ENCODE measurements at places on chromosomes 13 and 19.

- DNase-seq = peak; percentile 75
These were observed 8.2 kb upstream of the SUCLA2 start for GRCh38 chr13:48009284-48009683.

- DNase-seq = peak; percentile 66
These were observed 12.1 kb upstream of the CEACAM8 start for GRCh38 chr19:42606660-42607351.

DNA sequence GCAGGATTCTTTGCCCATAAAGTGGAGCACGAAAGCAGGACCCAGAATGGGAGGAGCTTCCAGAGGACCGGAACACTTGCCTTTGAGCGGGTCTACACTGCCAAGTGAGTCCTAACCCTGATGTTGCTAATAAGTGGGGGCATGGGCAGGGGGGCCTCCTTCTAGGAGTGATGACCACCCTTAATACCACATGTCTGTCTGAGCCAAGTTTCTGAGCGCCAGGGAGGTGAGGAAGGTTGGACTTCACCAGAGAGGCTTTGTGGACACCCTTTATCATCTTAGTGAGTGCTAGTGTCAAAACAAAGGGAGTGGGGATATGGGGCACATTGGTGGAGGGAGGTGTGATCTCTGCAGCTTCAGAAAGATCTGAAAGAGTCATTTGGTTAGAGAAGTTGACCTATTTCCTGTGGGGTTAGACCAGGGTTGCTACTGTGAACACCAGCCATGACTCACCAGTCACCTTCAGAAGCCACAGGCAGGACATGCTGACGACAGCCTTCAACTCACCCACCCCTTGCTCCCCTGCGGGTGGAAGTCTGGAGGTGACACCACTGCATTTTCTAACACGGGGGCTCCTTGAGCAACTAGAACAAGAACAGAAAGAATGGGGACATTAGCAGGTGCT lies 8.8 kb downstream of the ALOX5AP start:
- DNase-seq = peak; percentile 85

DNA sequence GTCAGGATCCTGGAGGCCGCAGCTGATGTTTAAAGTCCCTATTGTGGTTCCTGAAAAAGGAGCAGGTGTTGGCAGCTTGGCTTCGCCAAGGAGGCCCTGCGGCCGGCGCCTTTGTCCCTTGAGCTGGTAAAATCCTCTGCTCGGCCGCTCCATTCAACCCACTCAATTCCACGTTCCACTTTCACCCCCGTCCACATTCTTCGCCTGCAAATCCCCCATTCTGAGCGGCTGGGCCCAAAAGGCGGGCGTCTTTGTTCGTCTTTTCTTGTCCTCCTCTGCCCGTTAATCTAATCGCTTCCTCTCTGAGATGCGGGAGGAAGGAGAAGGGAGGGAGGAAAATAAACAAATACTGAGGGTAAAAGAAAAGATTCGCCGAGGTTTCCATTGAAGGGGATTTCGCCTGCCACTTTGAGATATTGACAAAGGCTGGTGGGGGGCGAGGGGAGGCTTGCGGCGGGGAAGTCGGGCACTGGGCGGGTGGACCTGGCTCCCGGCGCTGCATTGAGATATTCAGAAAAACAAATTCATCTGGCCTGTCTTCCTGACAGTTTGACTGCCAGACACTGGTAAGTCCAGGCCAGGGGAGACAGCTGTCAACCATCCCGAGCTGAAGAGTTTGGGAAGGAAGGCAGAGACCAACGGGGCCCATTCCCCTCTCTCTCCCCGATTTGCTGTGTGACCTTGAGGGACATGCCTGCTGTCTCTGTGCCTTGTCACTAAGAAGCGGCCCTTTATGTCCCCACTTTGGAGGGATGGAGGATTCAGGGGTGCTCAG lies 37.6 kb downstream of the ZNRF4 start:
- DNase-seq = no peak

- no peak for DNase-seq
These were observed 129.7 kb downstream of the EFNB2 start for GRCh38 chr13:106405731-106406130.

DNA sequence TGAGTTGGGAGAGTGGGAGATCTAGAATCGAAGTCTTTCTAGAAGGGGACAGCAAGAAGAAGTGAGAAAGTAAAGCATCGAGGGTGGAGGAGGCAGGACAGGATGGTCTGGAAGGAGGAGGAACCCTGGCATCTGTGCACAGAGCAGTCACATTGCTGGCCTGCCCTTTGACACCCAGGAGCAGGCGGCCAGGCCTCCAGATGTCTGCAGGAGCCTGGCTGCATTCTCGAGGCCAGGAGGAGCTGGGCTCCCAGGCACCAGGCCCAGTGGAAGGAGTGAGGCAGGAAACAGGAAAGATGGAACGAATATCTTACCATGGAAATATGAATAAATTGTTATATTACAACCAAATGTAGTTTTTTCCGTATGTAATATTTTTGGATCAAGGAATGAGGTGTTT lies 27.7 kb upstream of the ARGLU1 start:
- no peak for DNase-seq

GRCh38 chr13:24887759-24888158 lies 123.8 kb downstream of the RNF17 start:
- DNase-seq = no peak

DNA sequence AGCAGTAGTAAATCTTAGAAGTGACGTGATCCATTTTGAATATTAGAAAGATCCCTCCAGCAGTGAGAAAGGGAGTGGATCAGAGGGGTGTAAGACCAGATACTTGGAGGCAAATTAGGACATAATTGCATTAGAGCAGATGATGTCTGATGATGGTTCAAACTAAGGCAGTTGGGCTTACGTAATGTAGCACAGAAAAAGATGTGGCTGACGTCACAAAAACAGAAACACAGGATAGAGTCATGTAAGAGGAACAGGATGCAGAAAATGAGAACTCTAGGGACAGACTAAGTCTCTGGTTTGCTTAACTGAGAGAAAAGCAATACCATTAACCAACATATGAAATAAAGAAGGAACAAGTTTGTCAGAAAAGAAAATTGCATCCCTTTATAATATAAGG lies 392.5 kb upstream of the DACH1 start:
- no peak for DNase-seq

DNA sequence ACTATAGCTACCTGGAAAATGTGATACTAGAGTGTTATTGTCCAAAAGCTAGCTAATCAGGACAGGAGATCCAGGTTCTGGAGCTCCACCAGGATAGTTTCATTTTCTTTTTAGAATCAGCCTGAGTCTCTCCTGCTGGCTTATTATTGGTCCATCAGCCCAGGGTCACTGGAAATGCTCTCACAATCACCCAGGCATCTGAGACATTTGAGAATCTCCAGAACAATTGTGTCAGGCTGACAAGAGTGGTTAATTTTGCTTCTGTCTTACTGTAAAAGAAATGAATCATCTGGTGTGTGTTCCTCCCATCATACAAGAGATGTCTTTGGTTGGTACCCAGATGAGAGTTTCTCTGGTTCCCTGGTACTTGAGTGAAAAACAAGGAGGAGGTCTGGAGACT lies 43.6 kb upstream of the ZNF681 start:
- DNase-seq = no peak

- DNase-seq = no peak
These were observed 88.7 kb upstream of the USP29 start for GRCh38 chr19:57031106-57031505.

- no peak for DNase-seq
These were observed 353.3 kb upstream of the ZNF507 start for GRCh38 chr19:31991984-31992655.

GRCh38 chr13:21147827-21148226 lies 28.5 kb downstream of the SKA3 start:
- DNase-seq = no peak

- peak; percentile 22 for DNase-seq
These were observed 728.9 kb downstream of the EFNB2 start for GRCh38 chr13:105806628-105806920.

DNA sequence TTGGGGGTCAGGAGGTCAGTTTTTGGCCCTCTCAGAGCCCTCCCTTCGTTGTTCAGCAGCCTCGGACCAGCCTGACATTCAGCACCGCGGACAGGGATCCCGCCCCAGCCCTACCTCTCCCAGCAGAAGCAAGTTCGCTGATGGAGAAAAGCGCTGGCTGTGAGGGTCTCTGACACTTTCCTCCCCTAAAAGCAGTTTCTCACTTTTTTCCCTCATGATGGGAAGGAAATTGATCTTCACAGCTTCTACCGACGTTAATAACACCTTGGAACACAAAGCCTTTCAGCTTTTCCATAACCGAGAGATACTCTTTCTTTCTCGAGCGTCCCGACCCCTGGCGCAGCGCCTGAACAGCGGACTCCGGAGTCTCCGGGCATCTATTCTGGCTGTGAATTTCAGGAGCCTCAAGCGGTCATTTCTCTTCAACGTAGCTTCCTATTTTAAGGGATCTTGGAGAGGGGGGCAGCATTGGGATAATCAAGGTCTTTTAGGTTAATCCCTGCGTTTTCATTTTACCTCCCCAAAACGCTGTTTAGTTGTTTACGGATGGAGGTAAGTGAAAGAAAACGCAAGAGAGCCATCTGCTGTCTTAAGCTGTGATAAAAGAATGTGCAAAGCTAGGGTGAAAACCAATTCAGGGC lies 467.2 kb downstream of the ITGBL1 start:
- DNase-seq = peak; percentile 18

DNA sequence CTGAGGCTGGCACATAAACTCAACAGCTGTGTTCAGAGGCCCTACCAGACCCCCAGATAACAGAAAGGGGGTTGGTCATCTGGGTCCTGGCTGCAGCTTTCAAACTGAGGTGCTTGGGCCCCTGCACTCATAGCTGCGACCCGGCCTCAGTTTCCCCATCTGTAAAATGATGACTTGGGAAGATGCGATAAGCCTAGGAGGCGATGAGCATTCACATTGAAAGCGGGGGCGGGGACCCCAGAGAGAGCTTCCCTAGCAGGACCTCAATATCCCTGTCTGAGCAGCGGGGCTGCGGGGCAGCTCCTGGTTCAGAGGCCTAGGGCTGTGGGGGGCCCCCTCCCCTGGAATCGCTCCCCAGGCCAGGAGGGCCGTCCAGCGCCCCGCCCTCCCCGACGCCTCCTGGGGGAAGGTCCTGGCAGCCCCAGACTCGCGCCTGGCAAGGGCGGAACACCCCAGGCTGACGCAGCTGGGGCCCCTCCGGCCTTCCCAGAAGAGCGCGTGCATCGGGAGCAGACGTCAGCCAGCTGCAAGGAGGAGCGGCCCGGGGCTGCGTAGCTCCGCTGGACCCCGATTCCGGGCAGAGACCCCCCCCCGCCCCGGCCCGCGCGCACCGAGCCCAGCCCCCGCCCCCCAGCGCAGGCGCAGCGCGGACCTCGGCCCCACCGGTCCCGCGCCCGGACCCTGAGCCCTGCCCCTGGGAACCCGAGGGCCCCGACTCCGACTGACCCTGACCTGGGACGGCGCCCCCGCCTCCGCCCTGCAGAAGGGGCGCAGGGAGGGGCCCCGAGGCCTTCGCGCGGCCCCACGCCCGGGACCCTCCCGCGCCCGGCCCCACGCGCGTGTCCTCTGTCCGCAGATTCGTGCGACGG lies 3.5 kb downstream of the FSTL3 start:
- DNase-seq = peak; percentile 65

DNA sequence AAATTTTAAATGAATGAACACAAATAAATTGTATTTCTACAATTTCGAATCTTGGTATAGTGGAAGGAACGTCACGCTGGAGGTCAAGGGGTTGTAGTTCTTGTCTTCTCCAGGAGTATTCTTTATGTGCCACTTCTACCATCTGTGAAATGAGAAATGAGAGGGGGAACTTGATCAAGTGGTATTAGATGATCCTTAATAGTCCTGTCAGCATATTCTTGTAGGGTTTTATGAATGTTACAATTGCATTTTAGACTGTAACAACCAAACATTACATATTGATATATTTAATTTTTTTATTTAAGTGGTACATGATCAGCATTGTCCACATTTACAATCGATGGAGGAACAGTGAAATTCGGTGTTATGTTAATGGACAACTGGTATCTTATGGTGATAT lies 113.6 kb downstream of the NBEA start:
- DNase-seq = no peak

- no peak for DNase-seq
These were observed 600.6 kb downstream of the UQCRFS1 start for GRCh38 chr19:28612275-28612769.

DNA sequence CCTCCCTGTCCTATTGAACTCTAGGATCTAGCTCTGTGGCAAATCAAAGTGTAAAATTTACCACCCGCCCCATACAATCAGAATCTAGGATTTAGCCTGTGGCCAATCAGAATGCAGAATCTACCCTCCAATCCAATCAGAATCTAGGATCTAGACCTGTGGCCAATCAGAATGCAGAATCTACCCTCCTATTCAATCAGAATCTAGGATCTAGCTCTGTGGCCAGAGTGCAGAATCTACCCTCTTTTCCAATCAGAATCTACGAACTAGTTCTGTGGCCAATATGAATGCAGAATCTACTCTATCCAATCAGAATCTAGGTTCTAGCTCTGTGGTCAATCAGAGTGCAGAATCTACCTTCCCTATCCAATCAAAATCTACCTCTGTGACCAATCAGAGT lies 25.8 kb downstream of the PRKD2 start:
- no peak for DNase-seq

DNA sequence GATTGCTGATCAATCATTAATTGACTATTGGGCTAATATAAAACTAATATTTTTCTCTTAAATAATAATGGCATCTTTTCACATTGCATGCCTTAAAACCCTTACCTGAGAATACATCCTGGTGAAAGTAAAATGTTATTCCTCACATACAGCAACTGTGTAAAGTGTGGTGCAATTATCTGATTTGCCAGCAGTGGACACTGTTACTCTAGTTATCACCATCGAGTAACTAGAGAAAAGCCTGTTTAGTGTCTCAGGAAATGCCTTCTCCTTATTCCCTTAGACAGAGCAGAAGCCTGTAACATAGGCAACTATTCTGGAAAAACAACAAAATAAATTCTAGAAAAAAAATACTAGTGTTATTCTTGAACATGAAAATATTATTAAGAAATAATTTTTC lies 459.8 kb downstream of the FGF14 start:
- peak; percentile 64 for DNase-seq

- DNase-seq = no peak
These were observed 7.1 kb upstream of the ZNF90 start for GRCh38 chr19:20070691-20071090.

DNA sequence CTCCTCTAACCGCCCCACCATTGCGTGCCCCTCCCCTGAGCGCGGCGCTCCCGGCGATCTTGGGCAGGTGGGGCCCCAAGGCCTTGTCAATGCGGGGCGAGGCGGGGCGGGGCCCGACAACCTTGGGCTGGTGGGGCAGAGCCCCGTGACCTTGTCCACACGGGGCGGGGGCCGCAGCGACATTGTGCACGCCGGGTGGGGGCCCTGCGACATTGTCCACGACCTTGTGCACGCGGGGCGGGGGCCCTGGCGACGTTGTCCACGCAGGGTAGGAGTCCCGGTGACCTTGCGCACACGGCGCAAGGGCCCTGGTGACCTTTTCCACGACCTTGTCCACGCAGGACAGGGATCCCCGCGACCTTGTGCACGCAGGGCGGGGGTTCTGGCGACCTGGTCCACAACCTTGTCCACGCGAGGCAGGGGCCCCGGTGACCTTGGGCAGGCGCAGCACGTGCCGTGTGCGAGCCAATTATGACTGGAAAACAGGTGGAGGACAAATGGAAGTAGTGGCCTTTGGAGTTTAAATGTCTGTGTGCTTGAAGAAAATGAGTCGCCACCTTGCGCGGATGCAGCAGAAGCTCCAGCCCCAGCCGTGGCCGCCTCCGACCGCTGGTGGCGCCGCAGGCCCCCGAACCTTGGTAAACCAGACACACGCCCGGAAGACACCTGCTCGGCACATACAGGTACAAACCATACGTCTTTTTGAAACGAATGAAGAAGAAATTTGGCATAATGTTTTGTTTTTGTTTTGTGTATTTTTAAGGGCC lies 62.6 kb downstream of the LATS2 start:
- DNase-seq = no peak

- peak; percentile 88 for DNase-seq
These were observed 67.1 kb upstream of the KPNA3 start for GRCh38 chr13:49859560-49859959.

GRCh38 chr19:10651851-10652250 lies 2.3 kb upstream of the ILF3 start:
- DNase-seq = no peak

Measured in kidney tubule cell (primary cell).